ENCODE measurements at places on chromosomes 16 and 17.

DNA sequence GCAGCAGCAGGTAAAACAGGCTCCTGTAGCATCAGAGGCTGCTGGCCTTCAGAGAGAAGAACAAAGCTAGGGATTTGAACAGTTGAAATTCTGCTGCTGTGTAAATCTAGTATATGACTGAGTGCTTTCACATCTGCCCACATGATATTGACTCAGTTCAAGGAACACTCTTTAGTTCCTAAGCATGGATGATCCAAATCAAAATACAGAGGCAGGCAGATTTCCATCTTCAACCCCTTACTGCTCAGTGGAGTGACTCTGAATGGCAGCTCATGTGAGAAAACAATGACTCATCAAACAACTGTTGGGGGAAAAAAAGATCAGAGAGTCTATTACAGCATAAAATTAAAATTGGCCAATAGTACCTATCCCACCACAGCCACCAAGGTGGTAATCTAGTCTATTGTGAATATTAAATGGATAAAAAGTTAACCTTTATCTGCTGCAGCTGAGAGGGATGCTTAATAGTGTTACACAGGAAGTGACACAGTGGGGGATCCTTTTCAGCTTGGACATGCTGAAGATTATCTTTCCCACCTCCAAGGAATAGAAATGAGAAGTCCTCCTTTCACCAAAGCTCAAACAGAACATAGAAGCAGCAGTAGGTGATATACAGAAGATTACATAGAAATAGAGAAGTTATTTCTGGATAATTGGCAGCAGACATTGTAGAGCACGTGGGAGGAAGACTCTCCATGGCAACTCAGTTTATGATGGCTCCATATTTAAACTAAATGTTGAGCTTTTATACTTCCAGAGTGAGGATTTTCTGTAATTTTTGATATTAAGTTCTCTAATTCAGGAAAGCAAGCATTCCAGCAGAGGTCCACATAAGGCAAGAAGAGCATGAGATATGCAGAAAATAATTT is 239.7 kb upstream of the ERCC4 start:
- no peak for DNase-seq

DNA sequence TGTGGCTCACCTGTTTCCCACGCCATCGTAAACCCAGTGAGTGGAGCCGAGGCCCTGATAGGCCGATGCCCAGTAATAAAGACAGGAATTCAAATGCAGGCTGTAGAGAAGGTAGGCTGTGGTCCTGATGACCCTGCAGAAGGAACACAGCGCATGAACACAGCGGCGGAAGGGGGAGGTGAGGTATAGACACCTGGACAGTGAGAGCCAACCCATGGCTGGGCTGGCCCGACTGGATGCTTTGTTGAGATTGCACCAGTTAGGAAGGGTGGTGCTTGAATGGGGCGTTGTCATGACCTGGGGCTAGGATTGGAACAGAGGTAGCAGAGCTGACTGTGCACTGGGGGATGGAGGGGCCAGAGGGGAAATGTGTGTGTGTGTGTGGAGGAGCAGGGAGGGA is 59.2 kb downstream of the CNGB1 start:
- DNase-seq, result no peak

- no peak for DNase-seq
Observed at GRCh38 chr17:15404106-15405057, 63.0 kb upstream of the TEKT3 start.

DNA sequence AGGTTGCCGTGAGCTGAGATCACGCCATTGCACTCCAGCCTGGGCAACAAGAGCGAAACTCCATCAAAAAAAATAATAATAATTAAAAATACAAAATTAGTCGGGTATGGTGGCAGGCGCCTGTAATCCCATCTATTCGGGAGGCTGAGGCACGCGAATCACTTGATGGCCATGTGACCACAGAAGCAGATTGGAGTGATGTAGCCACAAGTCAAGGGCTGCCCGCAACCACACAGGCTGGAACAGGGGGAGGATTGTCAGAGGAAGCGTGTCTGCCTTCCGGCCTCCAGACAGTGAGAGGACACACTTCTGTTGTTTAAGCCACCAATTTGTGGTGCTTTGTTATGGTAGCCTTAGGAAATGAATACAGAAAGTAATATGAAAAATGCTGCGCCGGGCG is 11.8 kb upstream of the NAGS start:
- DNase-seq, result no peak

GRCh38 chr16:63960321-63960720 is 1161.5 kb downstream of the CDH11 start:
- DNase-seq, result no peak

- no peak for DNase-seq
Observed at GRCh38 chr16:6861815-6862477, 470.7 kb upstream of the RBFOX1 start.

- no peak for DNase-seq
Observed at GRCh38 chr17:40293363-40293762, 5.7 kb downstream of the CDC6 start.

DNA sequence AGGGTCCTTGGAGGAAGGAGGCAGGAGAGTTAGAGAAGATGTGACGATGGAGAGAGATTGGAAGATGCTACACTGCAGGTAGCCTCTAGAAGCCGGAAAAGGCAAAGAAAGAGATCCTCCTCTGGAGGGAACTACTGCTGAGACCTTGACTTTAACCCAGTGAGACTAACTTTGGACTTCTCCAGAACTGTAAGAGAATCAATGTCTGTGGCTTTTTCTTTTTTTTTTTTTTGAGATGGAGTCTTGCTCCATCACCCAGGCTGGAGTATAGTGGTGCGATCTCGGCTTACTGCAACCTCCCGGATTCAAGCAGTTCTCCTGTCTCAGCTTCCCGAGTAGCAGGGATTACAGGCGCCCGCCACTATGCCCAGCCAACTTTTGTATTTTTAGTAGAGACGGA is 8.7 kb downstream of the BCL7C start:
- DNase-seq, result no peak

DNA sequence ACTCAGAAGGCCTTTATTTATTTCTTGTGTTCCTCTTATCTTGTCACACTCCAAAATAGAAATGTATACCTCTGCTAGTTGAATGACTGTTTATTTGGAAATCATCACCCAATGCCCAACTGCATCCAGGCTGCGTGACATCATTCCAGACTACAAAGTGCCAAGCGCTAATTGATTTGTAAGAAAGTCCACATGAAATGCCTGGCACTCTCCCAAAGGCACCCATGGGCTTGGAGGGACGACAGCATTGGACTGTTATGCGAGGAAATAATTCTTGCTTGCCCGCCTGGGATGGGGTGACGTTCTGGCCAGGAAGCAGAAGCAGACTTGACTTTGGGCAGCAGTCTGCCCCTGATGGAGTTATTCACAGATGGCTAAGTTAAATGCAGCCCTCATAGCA is 165.9 kb downstream of the CDH13 start:
- DNase-seq, result no peak

DNA sequence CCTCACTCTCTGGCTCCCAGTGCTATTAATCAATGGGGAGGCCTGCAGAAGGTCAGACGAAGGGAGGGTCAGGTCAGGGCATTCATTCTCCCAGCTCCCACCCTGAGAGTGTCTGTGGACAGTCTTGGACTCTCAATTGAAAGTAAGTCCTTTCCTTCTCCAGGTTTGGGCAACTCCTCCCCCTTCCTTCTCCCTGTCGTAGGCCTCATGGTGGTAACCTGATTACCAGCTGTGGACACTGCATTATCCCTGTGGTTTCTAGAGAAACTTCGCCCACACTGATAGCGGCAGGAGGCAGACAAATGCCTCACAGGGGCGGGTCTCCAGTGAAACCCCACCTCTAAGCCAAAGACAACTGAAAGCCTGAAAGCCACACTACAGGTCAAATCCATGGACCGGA is 57.7 kb upstream of the SLC25A19 start:
- no peak for DNase-seq

DNA sequence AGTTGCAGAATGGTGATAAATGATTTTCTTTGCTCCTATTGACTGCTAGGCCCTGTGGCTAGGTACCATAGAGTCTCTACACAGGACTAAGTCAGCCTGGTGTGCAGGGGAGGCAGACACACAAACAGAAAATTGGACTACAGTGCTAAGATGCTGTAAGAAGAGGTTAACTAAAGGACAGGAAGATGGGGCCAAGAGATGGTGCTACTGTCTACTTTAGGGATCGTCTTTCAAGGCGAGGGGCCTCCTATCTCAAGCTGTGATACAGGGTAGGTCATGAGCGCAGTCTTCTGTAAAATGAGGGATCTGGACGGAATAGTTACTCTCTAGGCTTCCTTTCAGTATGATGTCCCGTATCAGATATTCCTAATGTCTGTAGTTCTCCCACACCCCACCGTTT is 817 bp downstream of the NME1 start:
- DNase-seq, result no peak

DNA sequence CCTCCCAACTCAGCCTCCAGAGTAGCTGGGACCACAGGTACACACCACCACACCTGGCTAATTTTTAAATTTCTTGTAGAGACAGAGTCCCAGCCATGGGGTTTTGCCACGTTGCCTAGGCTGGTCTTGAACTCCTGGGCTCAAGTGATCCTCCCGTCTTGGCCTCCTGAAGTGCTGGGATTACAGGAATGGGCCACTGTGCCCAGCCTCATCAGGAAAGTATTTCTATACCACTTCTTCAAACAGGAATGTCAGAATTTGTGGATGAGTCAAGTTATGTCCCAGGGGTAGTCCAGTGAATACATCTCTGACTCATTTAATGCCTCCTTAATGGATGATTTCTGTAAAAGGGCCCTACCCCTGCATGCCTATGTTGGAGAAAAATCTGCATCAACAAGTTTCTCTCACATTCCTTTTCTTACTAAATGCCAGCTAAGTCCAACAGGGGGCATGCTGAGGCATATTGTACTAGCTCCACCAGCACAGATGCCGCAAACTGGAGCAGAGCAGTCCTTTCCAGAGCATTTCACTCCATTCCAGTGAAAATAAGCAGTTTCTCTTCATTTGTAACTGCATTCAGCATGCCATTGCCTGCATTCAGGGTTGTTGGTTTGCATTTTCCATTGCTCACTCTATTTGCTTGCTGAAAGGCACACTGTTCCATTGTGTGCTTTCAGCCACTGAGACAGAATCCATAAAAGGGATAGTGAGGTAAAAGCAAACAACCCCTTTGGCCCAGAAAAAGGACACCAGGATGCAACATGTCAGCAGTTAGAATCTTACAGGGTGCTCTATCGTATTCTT is 5.3 kb upstream of the CAVIN1 start:
- peak; percentile 77 for DNase-seq

- no peak for DNase-seq
Observed at GRCh38 chr16:46789499-46790414, 41.2 kb downstream of the C16orf87 start.

DNA sequence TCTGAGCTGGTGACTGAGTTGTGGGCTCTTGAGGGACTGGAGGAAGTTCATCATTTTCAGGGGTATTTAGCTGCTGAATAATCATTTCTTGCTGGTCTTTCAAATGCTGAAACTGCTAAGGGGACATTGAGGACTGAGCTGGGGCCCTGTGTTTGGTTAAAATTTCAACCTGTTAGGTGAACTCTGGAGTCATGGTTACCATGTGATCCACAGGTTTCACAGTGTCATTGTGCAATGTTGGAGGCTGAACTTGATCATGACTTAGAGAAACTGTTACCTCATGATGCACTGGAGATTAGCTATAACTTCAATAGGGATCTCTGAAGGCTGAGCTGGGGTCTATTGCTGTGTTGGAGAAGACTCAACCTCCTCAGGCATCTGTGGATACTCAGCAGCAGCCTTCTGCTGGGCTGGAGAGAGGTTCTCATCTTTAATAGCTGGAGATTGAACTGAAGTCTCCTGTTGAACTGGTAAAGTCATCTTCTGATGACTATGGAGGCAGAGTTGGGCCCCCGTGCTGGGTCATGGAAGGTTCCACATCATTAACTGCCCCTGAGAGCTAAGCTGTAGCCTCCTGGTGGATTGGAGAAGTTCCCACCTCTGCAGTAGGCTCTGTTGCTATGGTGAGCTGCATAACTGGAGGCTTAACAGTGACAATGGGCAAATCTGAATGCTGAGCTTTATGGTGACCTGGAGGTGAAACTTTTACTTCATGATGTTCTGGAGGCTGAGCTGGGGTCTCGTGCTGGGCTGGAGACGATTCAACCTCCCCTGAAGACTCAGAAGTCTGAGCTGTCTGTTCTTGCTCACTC is 15.2 kb downstream of the RDM1 start:
- DNase-seq, result no peak

GRCh38 chr17:49223517-49224197 is 6.9 kb downstream of the PHOSPHO1 start:
- no peak for DNase-seq

DNA sequence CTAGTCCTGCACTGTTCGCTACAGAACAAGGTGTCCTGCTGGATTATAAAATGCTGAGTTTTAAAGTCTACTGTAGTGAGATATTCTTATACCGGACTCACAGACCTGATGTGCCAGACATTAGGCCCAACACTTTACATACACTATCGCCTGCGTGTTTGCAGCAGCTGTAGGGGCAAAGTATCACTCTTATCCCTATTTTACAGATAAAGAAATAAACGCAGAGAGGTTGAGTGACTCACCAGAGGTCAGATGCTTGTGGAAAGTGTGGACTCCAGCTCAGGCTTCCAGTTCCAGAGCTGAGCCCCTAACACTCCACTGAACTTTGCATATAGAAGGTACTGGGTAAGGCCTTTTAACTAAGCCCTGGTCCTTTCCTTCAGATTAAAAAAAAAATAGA is 47.4 kb downstream of the PLXDC1 start:
- DNase-seq, result no peak

DNA sequence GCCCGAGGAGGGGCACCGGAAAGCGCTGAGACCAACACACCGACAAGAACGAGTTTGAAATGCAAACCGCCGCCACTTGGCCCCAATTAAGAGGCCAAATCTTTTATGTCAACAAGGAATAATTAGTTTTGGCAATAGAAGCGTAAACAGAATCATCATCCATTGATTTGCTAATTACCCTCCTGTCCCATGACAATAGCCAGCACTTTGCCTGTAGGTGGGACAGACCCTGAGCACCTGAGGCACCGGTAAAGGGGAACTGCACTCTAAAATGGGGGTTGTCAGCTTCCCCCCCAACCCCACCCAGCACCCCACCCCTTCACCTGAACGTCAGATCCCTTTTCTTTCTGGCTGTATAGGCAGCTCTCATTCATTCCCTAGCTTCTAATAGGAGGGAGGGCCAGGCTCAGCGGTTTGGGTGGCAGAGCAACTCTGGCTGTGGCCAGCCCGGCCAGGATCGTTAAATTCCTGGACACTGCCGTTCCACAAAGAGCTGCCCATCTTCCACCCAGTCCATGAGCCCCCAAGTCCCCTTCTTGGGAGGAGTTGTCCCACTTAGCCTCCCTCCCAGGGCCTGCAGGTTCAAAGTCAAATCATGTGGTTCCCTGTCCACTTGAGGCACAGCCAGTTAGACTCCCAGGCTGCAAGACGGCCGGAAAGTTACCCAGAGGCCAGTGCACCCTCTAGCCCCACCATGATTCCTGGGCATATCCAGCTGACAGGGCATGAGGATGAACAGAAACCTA is 45.8 kb downstream of the WNT3 start:
- no peak for DNase-seq

GRCh38 chr17:72426948-72427760 is 306.3 kb downstream of the SOX9 start:
- DNase-seq, result no peak

DNA sequence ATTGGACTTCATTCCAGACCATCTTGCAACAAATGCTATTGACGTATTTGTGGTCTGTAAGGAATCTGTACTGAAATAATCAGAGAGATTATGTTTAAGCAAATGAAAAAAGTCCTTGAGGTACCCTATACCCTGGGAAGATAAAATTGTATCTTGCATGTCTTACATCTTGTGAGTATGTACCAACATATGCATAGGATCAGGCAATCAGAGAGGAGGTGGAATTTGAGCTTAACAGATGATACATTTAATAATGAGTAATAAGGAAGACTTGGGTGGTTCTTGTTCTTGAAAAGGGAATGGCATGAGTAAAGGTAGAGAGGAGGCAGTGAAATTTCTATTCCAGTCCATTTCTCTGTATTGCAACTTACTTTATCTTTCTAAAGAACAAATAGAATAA is 10.6 kb downstream of the MOSMO start:
- DNase-seq, result no peak
